ENCODE measurements at places on chromosomes 5 and 9.

DNA sequence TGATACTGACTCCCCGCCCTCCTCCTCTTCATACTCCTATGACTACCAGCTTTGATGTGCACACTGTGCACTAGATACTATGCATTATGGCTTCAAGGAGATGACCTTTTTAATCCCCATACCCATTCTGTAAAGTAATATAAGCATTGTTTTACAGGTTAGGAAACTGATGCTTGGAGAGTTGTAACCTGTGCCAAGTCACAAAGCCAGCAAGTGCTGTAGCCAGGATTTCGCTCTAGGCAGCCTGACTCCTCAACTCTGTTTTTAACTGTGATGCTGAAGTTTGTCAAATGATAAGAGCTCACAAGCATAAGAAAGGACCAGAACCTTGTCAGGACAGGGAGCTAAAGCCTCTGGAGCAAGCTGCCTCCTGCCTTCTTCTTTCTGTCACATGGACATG is 461.3 kb downstream of the TMEM232 start:
- ATAC-seq = no peak

DNA sequence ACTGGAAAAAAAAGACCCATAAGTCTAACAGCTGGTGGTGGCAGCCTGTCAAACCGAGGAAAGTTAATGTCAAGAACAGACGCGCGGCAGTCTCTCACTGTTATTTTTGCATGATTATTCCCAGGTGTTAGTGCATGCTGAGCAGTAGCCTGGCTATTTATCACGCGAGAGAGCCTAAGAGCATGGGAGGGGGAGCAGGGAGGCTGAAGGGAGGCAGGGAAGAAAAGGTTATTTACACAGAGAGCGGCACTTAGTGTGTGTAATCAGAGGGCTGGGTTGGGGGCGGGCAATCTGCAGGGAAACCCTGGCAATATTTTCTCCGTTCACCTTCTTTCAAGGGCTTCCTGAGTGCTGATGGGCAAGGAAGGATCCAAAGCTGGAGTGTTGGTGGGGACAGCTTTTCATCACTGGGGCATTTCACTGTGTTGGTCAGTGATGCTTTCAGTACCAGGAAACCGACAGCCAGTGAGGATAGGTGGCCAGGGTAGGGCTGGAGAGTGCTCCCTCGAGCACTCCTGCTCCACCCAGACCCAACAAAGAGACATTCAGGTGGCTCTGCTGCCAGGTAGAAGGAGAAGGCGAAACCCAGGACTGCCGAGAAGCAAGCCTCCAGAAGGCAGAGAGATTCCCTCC is 39.6 kb downstream of the ZNF608 start:
- peak; percentile 91 for ATAC-seq

GRCh38 chr5:124630767-124631704 is 115.4 kb downstream of the ZNF608 start:
- ATAC-seq = no peak

GRCh38 chr5:63878788-63879187 is 83.5 kb downstream of the HTR1A start:
- no peak for ATAC-seq

- ATAC-seq = peak; percentile 19
These were observed 31.9 kb downstream of the ARSB start for GRCh38 chr5:78953092-78953800.

GRCh38 chr9:96203867-96204501 is 98.0 kb downstream of the HSD17B3 start:
- peak; percentile 65 for ATAC-seq

DNA sequence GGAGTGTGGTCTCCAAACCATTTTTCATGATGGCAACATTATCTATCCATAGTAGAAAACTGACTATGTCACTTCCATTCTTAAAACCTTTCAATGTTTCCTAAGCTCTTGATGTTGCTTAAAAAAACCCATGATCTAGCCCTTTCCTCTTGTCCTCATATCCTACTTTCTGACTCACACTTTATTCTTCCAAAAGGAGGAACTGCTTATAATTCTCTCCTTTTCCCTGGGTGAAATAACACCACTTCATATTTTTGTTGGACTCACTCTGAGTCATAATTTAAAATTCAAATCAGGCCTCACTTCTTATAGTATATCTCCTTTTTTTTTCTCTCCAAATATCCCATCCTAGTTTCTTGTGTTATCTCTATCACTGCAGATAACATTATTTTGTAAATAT is 513.9 kb downstream of the MAN2A1 start:
- ATAC-seq = no peak

- ATAC-seq = no peak
These were observed 7.4 kb downstream of the GZMK start for GRCh38 chr5:55031492-55031891.

- peak; percentile 34 for ATAC-seq
These were observed 706.6 kb downstream of the EFNA5 start for GRCh38 chr5:106964132-106964531.

DNA sequence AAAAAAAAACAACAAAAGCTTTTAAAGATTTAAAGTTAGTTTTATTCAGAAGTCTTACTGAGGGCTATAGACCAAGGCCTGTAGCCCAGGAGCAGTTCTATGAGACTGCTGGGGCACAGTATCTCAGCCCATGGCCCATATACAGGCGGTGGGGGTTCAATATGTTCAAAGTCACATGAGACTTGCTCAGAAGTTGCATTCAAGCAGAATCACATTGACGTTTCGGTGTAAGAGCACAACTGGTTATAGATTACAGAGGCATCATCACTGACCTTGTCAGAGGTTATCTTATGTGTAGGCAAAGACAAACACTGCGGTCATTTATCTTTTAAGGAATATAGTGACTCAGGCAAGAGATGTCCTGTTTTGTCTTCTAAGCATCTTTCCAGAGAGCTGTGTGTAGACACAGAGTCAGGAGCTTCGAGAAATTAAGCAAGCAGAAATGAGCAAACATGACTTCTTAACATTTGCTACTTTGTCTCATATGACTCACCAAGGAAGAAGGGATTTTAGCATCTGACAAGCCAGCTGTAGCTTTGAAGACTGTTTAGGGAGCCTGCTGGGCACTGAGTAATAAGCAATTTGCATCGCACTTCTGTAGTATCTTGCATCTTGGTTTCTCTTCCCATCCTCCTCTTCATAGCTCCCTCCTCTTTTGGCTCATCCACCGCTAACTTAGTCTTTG is 12.9 kb upstream of the F2RL1 start:
- ATAC-seq = peak; percentile 84

- peak; percentile 60 for ATAC-seq
These were observed 72.8 kb downstream of the WWC1 start for GRCh38 chr5:168364151-168364661.

GRCh38 chr5:25416960-25417359 is 772.2 kb upstream of the CDH10 start:
- ATAC-seq = no peak

DNA sequence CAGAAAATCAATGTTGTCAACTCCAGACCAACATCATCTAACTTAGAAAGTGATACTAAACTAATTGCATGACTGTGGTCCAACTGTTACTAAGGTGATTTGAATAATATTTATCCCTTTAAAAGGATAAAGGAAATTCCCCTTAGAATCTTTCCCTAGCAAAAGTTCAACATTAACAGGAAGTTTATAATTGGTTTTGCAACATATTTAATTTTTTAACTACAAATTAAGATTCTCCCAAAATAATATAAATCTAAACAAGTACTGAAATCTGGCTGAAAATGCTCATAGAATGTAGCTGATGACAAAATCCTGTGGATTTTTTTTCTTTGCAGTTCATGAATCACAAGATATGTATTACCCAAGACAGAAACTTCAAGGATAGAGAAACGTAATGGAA is 151.4 kb downstream of the LPAR1 start:
- no peak for ATAC-seq

DNA sequence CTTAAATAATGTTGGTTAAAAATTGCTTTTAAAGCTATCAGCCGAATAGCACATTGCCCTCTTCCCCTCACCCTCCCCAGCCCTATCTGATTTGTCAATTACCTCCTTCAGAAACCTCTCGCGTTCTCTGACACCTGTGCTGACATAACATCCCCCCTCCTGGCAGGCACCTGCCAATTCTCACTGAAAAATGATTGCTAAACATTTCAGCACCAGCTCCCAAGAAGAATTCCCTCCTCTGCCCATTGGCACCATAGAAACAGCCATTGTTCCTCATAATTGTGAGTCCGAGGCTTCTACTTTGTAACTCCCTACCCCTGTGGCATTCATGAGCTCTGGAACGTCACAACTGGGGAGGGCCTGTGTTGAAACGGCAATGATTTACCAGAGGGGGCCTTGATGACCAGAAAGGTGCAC is 20.2 kb downstream of the CDH6 start:
- ATAC-seq = no peak

DNA sequence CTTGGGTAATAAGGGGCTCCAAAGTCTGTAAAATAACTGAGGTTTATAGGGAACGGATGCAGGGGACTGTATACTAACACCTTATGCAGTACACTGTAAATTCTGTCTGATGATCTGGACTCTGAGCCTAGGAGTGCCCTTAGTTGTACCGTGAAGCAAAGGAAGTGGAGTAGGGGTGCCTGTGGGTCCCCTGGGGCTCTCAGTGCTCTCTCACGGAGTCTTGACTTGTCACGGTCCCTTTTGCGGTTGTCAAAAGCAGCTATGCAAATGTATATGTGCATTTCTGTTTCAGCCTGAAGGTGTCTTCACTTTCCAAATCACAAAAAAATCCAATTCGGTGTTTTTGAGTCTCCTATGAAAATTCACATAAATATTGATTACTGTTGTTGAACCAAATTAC is 17.8 kb downstream of the DMRT1 start:
- ATAC-seq = no peak

- no peak for ATAC-seq
These were observed 4.8 kb downstream of the USP20 start for GRCh38 chr9:129840034-129840433.

DNA sequence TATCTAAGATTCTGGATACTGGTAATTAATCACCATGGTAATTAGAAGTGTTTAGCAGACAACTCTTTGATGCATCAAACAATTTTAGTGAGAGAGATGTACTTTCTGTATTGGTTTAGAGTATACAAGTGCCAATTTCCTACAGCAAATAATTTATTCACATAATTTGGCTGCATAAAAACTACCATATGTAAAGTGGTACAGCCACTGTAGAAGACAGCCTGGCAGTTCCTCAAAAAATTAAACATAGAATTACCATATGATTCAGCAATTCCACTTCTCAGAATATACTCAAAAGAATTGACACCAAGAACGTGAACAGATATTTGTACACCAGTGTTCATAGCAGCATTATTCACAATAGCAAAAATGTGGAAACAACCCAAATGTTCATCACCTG is 36.2 kb downstream of the PHAX start:
- no peak for ATAC-seq

- peak; percentile 72 for ATAC-seq
These were observed 14.2 kb upstream of the RALGDS start for GRCh38 chr9:133135146-133135745.

- no peak for ATAC-seq
These were observed 166.7 kb downstream of the TTLL11 start for GRCh38 chr9:121926351-121926801.

- no peak for ATAC-seq
These were observed 47.8 kb upstream of the JADE2 start for GRCh38 chr5:134477462-134478245.

GRCh38 chr9:114538241-114538640 is 33.0 kb upstream of the WHRN start:
- peak; percentile 74 for ATAC-seq

- ATAC-seq = peak; percentile 3
These were observed 21.5 kb upstream of the JADE2 start for GRCh38 chr5:134503937-134504437.

GRCh38 chr5:138110266-138110963 is 26.6 kb downstream of the WNT8A start:
- ATAC-seq = no peak

DNA sequence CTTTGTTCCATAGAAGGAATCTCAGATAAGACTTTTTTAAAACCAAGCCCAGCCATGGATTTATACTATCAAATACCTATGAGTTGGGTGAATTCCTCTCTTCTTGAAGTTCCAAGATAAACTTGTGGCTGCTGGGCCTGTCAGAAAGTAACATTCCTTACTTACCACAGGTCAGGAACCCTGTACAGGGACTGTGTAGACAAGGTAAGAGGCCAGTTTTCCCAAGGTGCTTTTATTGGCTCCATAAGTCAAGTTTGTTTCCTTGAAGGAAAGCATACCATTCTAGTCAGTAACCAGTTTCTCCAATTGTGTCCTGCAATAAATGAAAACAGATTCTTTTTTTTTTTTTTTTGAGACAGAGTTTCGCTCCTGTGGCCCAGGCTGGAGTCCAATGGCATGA is 8.8 kb upstream of the CLTB start:
- no peak for ATAC-seq

- ATAC-seq = no peak
These were observed 345.2 kb downstream of the GLIS3 start for GRCh38 chr9:3954331-3955304.

DNA sequence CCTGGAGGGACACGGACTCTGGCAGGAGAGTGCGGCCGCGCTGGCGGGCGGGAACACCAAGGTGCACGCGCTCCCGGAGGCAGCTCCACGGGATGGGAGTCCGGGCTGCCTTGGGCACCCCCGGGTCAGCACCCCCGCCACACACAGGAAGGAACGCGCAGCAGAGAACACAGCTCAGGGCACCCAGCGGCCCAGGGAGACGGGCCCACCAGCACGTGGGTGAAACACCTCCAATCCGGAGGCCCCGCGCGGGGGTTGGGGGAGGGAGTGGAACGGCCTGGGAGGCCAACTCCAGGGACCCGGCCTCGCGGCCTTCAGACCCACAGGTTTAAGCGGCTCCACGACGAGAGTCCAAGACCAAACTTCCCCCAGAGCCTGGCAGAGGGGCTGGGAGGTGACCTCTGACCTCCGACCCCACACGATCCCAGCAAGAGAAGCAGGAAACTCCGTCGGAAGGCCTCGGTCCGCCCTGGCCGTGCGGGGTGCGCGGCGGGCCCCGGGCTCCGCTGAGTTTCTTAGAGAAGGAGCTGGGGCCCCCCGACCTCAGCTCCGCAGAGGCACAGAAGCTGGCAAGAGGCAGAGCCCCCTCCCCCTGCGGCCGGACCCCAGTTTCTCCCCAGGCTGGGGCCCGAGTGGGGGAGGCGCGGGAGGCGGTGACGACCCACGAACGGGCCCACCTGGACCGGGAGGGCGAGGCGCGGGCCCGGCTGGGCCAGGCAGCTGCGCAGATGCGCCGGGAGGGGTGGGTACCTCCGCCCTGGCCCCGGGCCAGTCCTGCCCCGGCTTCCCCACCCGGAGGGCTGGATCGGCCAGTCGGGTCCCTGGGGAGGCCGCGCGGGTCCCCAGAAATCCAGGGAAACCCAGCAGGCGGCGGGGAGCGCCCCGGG is 851 bp downstream of the NACC2 start:
- no peak for ATAC-seq

DNA sequence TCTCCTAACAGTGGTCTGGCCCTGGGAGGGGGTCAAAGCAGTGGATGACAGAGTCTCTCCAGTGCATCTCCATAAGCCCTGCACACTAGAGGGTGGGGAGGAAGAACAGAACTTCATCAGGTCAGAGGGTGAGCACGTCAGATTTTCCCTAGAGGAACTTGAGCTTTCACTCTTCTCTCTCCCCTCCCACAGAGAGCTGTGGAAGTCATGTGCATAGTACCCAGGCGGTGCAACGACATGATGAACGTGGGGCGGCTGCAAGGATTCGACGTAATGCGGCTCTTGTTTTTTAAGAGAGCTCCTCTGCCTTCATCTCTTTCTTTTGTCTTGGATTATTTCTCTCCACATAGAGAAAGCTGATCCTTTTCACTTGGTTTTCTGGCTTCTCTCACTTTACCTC is 100.2 kb upstream of the OTULINL start:
- ATAC-seq = no peak
